ENCODE measurements at places on chromosomes 1 and 21. TPM values are rescaled to one million over a fixed set of nuclear protein-coding genes. Genes with fewer than 3 reads are reported as not detected.

DNA sequence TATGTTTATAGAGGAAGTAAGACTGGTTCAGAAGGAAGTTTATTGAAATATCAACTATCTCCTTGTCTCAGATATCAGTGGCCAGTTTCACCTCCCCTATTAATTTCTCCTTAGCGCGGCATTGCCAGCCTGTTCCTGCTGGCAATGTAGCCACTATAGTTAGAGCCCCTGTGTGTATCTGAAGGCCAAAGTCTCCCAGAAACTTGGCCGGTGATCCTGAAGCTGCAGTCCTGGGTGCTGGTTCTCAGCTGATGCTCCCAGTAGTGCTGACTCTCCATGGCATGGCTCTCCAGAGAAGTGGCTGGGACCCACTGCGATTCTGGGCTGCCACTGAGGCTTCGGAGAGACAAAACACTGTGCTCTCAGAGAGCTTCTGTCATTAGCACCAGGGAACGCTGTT lies 59.9 kb downstream of the TNN start:
- no peak for DNase-seq

DNA sequence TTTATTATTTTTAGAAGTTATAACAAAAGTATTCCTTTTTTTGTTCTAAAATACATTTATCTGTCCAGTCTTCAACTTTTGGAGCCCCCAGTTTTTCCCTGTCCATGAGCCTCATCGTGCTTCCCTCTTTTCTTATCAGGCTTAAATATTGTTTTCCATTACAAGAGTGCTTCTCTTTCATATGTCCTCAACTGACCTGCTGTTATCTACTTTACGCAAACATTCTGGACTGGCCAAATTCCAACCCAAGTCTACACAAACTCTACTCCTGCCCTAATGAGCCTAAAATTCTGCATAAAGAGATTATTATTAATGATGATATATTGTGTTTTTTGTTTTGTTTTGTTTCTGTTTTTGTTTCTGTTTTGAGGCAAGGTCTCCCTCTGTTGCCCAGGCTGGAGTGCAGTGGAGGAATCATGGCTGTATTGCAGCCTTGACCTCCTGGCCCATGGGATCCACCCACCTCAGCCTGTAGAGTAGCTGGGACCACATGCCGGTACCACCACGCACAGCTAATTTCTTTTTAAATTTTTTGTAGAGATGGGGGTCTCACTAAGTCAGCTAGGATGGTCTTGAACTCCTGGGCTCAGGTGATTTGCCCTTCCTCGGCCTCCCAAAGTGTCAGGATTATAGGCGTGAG lies 318.8 kb upstream of the NEGR1 start:
- no peak for DNase-seq

Gene PRRX1
- total RNA-seq, result 4.2 TPM

Gene ZBTB48
- total RNA-seq, result 13.5 TPM

Gene ADAM30
- not detected for total RNA-seq

Data from esophagus squamous epithelium (tissue), 5 donors.